ENCODE measurements at places on chromosomes 3 and 15.

DNA sequence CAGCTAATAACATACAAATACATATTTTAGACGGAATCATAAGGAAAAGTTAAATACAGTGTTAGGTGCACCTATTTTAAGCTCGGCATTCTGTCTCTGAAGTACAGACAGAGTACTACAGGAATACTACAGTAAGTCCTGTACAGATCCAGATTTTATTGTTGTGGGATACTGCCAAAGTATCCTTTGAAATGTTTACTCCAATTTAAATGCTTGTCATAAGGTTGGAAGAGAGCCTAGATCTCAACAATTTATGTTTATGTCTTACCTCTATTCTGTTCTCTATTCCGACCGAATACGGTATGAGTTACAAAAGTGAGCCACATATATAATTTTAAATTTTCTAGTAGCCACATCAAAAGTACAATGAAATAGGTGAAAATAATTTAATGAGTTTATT lies 25.3 kb downstream of the PLD1 start:
- no peak for DNase-seq

GRCh38 chr3:184635126-184635525 lies 73.5 kb downstream of the EPHB3 start:
- DNase-seq: no peak

DNA sequence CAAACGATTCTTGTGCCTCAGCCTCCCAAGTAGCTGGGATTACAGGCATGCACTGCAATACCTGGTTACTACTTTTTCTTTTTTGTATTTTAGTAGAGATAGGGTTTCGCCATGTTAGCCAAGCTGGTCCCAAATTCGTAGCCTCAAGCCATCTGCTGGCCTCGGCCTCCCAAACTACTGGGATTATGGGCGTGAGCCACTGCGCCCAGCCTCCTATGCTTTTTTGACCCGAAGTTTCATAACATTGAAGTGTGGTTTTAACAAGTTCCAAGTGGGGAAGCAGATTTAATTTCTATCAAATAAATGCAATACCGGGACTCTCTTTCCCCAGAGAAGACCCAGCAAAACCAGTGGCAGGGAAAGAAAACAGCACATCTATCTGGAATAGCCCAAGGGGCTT lies 13.7 kb downstream of the SH3BP5 start:
- DNase-seq: no peak

DNA sequence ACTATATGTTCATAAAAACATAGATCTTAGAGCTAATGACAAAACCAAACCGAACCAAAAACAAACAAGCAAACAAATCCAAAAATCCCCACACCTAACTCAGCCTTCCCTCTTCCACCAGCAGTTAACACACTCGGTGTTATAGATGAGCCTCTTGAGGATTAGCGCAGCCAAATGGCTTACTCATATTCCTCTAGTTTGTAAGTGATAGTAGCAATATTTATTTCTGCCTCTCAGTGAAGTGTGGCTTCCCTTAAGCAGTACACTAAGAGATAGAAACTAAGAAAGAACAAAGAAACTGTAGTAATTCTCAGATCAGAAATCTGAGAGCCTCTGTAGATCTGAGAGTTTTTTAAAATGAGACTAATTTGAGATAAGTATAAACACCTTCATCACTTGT lies 2.4 kb upstream of the NCEH1 start:
- DNase-seq: no peak

GRCh38 chr3:79516795-79517194 lies 251.0 kb downstream of the ROBO1 start:
- no peak for DNase-seq

DNA sequence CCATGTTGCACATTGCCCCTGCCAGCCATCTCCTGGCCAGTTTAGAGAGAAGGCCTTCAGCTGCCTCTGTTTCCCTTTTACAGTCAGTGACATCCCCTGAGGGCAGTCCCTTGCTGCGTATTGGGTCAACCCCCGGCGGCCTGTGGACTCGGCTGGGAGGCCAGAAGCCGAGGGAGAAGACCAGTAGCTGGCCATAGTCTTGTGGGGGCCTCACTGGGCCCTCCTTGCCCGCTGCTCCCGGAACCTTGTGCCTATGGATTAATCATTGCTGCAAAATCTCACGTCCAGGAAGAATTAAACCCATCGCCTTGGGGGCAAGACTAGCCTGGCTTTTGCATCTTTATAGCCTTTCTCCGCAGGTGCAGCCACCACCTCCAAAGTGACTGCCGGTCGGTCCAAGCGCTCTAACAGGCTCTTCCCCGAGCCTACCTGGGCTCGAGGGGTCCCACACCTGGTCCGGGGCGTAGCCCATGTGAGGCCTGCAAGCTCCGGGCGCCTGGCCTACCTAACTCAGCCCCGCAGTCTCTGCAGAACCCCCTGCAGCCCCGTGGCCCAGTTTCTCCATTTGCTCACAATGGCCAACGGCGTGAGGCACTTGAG lies 870 bp upstream of the CHAC1 start:
- DNase-seq: no peak

- DNase-seq: no peak
Measured at GRCh38 chr15:67305506-67305905, 50.9 kb downstream of the IQCH start.

DNA sequence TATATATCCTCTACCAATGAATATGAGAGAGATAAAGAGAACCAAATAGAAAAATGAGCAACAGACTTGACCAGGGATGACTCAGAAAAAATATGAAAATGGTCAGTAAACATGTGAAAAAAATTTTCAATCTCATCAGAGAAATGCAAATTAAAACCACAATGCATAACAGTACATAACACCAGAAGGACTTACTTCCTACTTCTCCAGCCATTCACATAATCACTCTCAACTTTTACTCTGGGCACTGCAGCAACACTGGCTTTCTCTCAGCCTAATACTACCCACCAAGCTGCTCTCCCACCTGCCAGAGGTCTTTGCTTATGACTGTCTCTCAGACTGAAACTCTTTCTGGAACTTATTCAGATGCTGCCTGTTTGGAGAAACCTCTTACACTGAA lies 49.4 kb downstream of the DPH6 start:
- no peak for DNase-seq

DNA sequence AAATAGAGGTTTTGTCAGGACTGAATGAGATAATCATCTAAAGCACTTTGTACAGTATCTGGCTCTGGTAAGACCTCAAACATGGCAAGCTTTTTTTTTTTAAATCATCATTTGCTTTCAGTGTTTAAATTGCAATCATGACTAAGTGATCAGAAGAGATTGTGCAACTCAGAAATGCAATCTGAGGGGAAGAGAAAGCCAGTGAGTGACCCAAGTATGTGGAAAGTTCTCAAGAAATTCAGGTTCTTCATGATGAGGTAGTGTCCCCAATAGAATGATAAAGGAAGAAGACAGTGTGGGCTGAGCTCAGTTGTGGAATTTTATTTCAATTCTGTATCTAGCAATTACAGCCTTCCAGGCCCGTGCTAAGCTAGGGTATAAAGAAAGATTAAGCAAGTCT lies 132.2 kb upstream of the TBC1D5 start:
- no peak for DNase-seq

DNA sequence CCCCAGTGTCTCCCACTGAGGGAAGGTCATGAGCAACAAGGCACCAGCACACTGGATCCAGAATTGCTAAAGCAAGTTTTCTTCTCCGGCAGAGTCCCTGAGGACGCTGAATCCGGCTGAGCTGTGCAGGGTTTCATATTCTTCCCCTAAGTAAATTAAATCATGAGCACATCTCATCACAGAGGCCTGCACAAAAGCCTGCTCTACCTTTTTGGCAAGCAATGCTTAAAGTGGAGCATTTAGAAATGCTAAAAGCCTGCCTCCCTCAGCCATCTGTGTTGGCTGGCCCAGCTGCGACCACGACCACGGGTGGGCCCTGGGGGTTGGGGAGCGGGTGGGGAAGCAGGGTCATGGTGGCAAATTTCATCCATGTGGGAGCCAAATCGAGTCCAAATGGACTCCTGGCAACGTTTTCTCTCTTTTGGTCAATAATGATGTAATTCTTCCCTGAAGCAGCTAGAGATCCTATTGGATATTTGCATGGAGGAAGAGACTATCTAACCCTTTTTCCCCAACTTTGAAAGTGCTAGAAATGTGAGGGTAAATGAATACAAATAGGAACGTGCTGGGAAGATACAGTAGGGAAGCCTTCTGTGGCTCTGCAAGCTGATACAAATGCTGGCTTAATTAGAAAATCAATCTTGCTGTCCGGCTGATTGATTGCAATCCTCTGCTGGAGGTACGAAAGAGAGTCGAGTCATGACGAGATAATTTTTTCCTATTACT lies 532.8 kb upstream of the TBL1XR1 start:
- DNase-seq: no peak

- DNase-seq: no peak
Measured at GRCh38 chr15:92631721-92632120, 23.9 kb downstream of the FAM174B start.

- no peak for DNase-seq
Measured at GRCh38 chr15:29140475-29141307, 128.9 kb downstream of the NSMCE3 start.

DNA sequence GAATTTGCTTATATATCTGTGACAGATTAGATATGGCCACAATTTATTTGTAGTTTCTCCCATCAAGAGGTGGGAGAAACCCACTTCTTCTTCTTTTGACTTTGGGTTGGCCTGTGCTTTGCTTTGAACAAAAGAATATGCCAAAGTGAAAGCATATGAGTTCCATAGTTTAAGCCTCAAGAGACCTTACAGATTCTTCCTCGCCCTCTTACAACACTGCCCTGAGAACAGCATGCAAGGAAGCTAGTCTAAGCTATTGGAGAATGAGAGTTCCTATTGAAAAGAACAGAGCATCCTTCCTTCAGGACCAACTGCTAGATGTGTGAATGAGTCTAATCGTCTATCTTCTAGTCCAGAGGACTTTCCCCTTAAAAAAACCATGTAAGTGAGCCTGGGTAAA lies 394.8 kb downstream of the TUSC7 start:
- no peak for DNase-seq

- DNase-seq: no peak
Measured at GRCh38 chr3:139893267-139893962, 41.6 kb upstream of the CLSTN2 start.

DNA sequence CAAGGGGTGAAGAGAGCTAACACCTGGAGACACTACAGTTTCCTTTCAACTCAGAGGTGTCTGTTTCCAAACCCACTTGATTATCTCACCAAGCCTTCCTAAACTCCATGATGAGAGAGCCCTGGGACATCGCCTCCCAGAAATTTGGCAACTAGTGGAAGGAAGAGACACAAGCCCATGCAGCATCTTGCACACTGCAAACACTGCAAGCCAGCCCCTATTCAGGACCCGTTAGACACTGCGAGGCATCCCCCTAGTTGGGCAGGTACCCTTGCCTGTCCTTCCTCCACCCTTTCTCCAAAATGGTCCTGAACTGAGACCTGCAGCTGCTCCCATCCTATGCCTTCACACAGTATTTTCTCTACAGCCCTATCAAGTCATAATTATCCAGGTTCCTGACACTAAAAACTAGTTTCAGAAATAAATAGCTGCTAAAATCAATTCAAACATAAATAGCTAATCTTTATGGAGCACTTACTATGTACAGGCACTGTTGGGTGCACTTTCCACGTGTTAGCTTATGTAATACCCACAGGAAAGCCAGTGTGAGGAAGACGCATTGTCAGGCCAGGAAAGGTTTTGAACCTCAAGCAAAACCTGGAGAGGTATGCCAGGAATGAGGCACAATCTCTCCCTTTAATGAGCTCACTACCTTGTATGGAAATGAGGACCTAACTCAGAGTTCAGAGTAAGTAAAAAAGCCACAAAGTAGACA lies 2.8 kb downstream of the MAGI1 start:
- DNase-seq: no peak

DNA sequence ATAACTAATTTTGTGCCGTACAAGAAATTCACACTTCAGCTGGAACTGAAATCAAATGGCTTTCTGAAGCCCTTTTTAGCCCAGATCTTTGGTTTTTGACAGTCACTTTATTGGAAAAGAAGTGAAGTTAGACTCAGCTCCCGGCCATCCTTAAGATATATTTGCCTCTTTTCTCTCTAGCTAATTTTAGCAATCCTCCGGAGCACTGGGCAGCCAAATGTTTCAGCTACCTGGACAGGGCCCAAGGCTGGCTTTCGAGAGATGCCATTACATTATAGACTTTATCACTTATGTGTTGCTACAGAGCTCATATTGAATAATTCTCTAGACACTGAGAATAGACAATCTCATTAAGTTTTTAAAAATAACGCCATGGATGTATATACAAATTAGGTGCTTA lies 28.5 kb upstream of the RPL39L start:
- DNase-seq: no peak

- no peak for DNase-seq
Measured at GRCh38 chr15:89905846-89906378, 6.8 kb downstream of the ARPIN start.

DNA sequence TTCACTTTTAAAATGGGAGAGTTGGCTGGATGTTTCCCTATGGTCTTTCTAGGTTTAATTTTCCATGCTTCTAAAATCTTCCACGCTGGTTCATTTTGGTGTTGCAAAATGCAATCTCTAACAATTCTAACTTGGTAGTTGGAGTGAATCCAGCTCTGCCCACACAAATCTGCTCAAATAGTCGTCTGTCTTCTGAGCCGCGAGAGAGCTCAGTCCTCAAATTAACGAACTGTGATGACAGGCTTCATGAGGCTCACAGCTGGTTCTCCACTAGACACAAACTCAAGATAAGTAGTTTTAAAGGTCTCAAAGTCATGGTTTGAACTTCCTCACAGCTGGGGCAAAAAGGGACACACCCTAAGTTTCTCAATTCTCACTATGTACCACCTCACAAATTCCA lies 178.6 kb upstream of the LYSMD4 start:
- DNase-seq: no peak

All from stimulated activated CD4-positive, alpha-beta T cell treated with anti-CD3 and anti-CD28 coated beads, Interleukin-2, amount 100 ng/mL, for 48 hours (primary cell).